ENCODE measurements at places on chromosomes 1 and 21. TPM values are rescaled to one million over a fixed set of nuclear protein-coding genes. Genes with fewer than 3 reads are reported as not detected.

Gene ALX3
- not detected for total RNA-seq

Gene KIF21B
- total RNA-seq, result 0.29 TPM

Gene MATN1
- total RNA-seq, result under 0.01 TPM

Gene TBX19
- total RNA-seq, result 0.44 TPM

Gene PLOD1
- total RNA-seq, result 369 TPM

Gene C21orf58
- 11.2 TPM for total RNA-seq

Gene MIXL1
- total RNA-seq, result not detected

Gene OR6K3
- not detected for total RNA-seq
